ENCODE measurements at places on chromosomes 12 and 14.

GRCh38 chr12:69994724-69995173 is 169.7 kb downstream of the MYRFL start:
- H3K27ac ChIP-seq, result no peak overlapping the region
- H3K27me3 ChIP-seq, result no peaks in the 10 kb centered on the region
- no peaks in the 10 kb centered on the region for H3K4me1 ChIP-seq
- no peak for DNase-seq
- no peaks in the 10 kb centered on the region for H3K36me3 ChIP-seq
- no peak overlapping the region for H3K4me3 ChIP-seq

DNA sequence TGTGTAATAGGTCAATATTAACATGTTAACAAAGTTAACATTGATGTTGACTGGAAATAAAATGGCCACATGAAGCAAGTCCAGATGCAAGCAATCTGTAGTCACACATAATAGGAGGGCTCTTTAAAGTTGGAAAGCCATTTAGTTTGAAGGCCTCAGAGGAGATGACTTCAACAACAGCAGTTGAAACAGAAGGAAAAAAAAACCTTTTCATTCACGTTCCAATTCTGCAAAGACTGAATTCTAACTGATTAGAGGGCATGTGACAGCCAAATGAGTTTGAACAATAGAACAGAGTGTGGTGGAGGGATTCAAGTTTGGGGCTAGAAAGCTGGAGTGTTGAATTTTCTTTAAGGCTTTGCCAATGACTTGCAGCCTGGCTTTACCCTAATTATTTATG is 41.5 kb upstream of the DAAM1 start:
- H3K27ac ChIP-seq, result no peak overlapping the region
- no peaks in the 10 kb centered on the region for H3K36me3 ChIP-seq
- H3K4me3 ChIP-seq, result no peak overlapping the region
- H3K27me3 ChIP-seq, result no peaks in the 10 kb centered on the region

DNA sequence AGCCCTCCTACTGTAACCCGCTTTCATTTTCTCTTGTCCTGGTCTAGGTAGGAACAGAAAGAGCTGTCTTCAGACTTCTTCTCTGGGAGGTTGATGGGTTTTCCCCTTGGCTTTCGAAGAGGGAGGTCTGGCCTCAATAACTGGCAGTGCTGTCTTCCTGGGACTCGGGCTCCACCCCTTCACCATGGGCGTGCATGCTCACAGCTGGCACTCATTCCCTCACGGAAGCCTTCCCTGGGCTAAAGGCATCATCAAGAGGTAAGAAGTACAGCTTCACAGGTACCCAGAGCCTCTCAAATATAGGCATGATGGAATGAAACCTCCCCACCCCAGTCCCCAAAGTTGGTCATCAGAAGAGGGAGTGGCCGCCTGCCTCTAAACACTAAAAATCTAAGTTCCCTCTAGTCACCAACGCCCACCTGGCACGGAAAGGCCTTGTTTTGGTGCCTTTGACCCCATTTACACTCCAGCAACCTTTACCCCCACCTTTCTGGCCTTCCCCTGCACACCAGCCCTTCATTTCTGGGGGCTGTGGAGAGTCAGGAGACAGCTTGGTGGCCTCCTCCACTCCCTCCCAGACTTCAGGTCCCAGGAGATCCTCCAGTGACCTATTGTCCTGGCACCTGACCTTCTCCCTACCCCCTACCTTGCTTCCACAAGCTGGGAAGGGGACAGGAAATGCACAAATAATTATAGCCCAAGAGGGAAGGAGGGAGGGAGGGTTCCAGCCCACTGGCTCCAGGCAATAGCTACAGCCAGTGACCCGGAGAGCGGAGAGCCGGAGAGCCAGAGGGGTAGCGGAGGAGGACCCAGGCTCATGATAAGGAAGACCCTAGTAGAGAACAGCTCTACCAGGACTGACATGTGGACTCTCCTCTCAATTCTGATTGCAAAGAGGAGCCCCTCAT is 2.8 kb downstream of the RAPGEF3 start:
- no peaks in the 10 kb centered on the region for H3K27me3 ChIP-seq
- DNase-seq, result no peak
- no peak overlapping the region for H3K27ac ChIP-seq
- peaks cover 14% of the 10 kb centered on the region for H3K4me1 ChIP-seq
- H3K4me3 ChIP-seq, result no peak overlapping the region

GRCh38 chr12:3308609-3309008 is 182.4 kb upstream of the PRMT8 start:
- H3K27me3 ChIP-seq, result no peaks in the 10 kb centered on the region
- no peak overlapping the region for H3K27ac ChIP-seq
- no peak overlapping the region for H3K4me3 ChIP-seq
- DNase-seq, result no peak

- no peak overlapping the region for H3K4me3 ChIP-seq
- no peak overlapping the region for H3K27ac ChIP-seq
- H3K36me3 ChIP-seq, result no peaks in the 10 kb centered on the region
- no peaks in the 10 kb centered on the region for H3K27me3 ChIP-seq
- DNase-seq, result no peak
- no peaks in the 10 kb centered on the region for H3K4me1 ChIP-seq
Measured at GRCh38 chr12:67459173-67459572, 189.4 kb upstream of the DYRK2 start.

DNA sequence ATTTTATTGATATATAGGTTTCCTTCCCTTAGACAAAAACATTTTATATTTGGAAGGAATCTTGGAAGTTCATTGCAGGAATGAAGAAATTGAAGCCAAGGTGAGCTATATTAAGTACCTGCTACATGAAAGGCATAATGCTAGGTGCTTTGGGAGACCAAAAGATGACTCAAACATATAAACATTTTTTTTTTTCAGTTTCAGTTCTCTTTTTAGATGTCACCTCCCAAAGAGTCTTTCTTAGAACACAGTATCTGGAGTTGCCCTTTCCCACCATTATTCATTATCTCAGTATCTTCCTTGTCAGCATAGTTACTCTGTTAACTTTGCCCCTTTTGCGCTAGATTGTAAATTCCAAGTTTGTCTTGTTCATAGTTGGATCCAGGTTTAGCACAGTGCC is 1.1 kb downstream of the LIN52 start:
- H3K4me3 ChIP-seq, result peak overlapping the region; percentile 83
- no peaks in the 10 kb centered on the region for H3K27me3 ChIP-seq
- H3K4me1 ChIP-seq, result peaks cover 3% of the 10 kb centered on the region
- no peak for DNase-seq
- H3K27ac ChIP-seq, result 0 out of 2 replicates have a peak overlapping the region, but pooled peaks have one; percentile 85
- no peaks in the 10 kb centered on the region for H3K36me3 ChIP-seq

- H3K36me3 ChIP-seq, result no peaks in the 10 kb centered on the region
- H3K4me1 ChIP-seq, result no peaks in the 10 kb centered on the region
- H3K4me3 ChIP-seq, result no peak overlapping the region
Measured at GRCh38 chr14:103301512-103302354, 32.3 kb upstream of the EIF5 start.

- DNase-seq, result no peak
- H3K27me3 ChIP-seq, result no peaks in the 10 kb centered on the region
Measured at GRCh38 chr12:79591988-79592387, 98.8 kb downstream of the PAWR start.

DNA sequence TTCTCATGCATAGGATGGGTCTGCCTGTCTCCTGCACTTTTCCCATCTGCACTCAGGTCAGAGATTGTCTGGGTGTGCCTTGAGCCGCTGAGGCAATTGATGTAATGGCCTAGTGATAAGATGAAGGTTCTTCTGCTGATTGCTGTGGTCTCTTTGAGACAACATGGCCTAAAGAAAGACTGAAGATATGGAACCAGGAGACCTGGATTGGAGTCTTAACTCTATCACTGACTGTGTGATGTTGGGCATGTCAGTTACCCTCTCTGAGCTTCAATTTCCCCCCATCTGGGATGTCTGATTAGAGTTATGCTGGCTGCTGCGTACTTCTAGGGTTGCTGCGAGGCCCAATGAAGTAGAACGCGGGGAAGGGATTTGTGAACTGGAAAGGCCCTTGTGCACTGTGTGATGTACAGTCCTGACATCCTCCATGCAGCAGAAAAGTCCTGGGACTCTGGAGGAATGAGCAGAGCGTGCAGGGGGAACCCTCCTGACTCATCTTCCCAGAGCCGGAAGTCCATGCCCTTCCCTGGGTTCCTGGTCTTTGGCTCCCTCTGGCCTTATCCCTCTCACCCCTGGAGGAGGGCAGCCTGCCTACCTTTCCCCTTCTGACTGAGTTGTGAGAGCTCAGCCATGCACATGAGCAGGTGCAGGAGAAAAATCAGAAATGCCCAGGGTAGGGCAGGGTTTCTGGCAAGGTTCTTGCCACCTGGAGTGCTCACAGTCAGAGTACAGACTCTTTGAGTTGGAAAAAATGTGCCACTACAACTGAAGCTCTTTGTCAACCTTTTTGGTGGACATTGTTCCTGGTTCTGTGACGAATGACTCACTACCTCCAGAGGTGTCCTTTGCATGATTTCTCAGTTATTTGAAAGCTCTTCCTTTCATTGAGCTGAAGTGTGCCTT is 21.1 kb downstream of the PLEKHD1 start:
- no peak for DNase-seq
- H3K4me3 ChIP-seq, result no peak overlapping the region
- H3K27me3 ChIP-seq, result no peaks in the 10 kb centered on the region

- H3K4me3 ChIP-seq, result no peak overlapping the region
- H3K4me1 ChIP-seq, result no peaks in the 10 kb centered on the region
- no peak for DNase-seq
Measured at GRCh38 chr12:109983432-109984142, 12.6 kb downstream of the GIT2 start.

DNA sequence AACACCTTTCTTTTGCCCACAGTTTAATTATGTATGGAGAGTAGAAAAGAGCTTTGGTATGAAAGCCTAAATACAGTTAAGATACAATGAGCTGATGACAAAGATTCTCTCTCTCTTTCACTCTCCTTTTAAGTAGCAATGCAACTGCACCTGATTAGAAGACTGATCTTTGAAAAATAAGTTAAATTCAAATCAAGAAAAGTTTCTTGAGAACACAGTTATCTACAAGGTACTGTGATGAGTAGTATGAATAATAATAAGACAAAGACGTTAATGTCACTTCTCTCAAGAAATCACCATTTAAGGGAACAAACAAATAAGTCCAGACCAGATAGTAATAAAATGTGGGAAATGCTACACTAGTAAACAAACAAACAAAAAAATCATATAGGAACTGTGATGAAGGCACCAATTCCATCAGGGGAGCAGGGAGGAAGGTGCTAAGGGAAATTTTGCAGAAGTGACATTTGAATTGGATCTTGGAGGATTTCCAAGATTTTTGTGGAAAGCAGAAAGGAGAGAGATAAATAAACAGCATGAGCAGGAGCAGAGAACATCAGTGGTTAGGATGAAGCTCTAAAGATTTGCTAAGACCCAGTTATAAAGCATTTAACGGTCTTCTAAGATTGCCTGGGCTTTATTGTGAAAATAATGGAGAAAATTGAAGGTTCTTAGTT is 65.2 kb upstream of the STK38L start:
- no peak overlapping the region for H3K4me3 ChIP-seq
- no peaks in the 10 kb centered on the region for H3K27me3 ChIP-seq
- no peaks in the 10 kb centered on the region for H3K4me1 ChIP-seq
- DNase-seq, result no peak
- no peaks in the 10 kb centered on the region for H3K36me3 ChIP-seq
- no peak overlapping the region for H3K27ac ChIP-seq

DNA sequence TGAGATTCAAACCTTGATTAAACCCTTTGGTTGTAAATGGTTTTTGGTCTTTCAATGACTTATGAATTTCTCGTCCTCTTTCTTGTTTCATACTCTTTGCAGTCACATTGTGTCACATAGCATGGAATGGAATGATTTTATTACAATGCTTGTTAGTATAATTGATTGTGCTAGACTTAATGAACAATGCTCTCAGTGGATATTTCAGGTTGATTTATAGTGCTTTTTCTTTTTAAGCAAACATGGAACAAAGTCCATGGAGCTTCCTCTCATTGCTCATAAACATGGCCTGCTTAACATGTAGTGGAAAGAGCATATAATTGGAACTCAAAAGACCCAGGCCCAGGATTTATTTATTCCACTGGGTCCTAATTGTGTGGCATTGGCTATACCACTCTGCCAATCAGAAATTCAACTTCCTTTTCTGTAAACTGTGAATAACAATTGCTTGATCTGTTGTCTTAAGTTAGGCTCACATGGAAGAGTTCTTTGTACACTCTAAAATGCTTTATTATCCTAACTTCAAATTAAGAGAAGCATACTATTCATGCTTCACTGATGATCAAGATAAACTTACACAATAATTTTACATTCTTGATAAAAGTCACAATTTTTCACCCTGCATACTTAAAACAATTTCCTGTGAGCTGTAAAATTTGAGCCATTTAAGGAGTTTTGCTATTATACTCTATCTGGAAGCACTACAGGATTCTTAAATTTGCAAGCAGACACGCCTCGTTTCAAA is 370.5 kb upstream of the PDE3A start:
- no peak for DNase-seq
- no peaks in the 10 kb centered on the region for H3K27me3 ChIP-seq
- H3K4me1 ChIP-seq, result no peaks in the 10 kb centered on the region
- no peak overlapping the region for H3K4me3 ChIP-seq
- no peaks in the 10 kb centered on the region for H3K36me3 ChIP-seq

DNA sequence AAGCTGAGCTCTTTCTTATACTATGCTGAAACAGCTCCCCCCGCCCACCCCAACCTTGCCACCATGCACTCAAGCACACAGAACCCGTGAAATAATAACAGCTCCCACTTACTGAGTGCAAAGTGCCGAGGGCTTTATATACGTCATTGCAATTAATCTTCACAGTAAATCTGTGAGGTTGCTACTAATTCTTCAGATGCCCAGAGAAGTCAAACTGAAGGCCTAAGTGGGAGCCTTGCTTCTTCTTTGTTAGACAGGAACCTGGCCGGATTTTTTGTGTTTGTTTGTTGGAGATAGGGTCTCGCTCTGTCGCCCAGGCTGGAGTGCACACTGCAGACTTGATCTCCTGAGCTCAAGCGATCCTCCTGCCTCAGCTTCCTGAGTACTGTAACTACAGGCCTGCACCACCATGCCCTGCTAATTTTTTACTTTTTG is 34.0 kb downstream of the VCPKMT start:
- no peak overlapping the region for H3K27ac ChIP-seq
- H3K27me3 ChIP-seq, result no peaks in the 10 kb centered on the region
- no peaks in the 10 kb centered on the region for H3K4me1 ChIP-seq
- no peak for DNase-seq
- H3K36me3 ChIP-seq, result no peaks in the 10 kb centered on the region

Measured in H1 (cell line).